Mesothelial cell of epicardium (in vitro differentiated cells): ENCODE measurements at places on chromosomes 12 and 14. TPM values are rescaled to one million over a fixed set of nuclear protein-coding genes. Genes with fewer than 3 reads are reported as not detected.

DNA sequence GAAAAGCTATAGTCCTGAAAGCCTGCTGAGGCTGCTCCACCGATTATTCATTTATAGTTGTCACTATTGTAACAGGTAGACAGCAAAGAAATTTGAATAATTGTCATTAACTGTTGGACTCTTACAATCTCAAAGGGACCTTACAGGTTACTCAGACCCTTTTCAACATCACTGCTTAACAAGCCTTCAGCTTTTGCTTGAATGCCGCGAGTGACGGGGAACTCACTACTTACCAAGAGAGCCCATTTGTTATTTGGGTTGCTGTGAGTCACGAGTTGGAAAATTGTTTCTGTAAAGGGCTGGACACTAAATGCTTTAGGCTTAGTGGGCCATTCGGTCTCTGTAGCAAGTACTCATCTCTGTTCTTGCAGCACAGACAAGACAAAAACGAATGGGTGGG, 5.9 kb upstream of the TUNAR start:
- DNase-seq, result no peak

DNA sequence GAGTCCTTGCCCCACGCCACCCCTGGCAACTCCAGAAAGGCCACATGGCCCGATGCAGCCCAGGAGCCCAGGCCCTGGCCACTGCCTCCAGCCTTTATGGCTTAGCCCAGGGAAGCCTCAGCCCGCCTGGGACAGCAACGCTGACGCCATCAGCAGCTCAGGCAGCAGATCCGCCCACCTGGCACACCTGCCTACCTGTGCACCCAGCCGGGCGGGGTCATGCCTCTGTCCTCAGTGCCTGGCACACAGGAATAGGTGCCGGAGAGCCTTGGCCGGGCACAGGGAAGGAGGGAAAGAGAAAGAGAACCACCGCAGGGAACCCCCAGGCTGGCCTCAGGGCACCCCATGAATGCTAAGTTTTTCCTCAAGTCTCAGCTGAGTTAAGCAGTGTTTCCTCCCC, 21.1 kb downstream of the BEGAIN start:
- DNase-seq, result no peak

Gene NUAK1
- total RNA-seq, result 23.4 to 27.0 TPM (median 25.1 TPM) in 3 replicates

- no peak for DNase-seq
Observed at GRCh38 chr14:68247676-68248268, 428.2 kb downstream of the RAD51B start.

Gene TC2N
- total RNA-seq, result 8.5 to 11.6 TPM (median 9.9 TPM) in 3 replicates

DNA sequence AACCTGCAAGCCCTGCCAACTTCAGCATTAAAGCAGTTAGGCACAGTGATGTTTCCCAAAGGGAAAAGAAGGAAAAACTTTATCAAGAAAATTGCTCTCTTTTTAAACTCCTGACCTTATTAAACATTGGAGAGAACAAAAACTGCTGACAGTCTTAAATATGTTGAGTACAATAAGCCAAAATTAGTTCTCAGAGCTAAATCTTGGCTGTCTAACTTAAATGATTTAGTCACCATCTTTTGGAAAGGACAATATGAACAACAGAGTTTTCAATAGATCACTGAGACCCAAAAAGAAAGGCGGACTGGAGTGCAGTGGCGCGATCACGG, 70.8 kb downstream of the DUSP6 start:
- no peak for DNase-seq

DNA sequence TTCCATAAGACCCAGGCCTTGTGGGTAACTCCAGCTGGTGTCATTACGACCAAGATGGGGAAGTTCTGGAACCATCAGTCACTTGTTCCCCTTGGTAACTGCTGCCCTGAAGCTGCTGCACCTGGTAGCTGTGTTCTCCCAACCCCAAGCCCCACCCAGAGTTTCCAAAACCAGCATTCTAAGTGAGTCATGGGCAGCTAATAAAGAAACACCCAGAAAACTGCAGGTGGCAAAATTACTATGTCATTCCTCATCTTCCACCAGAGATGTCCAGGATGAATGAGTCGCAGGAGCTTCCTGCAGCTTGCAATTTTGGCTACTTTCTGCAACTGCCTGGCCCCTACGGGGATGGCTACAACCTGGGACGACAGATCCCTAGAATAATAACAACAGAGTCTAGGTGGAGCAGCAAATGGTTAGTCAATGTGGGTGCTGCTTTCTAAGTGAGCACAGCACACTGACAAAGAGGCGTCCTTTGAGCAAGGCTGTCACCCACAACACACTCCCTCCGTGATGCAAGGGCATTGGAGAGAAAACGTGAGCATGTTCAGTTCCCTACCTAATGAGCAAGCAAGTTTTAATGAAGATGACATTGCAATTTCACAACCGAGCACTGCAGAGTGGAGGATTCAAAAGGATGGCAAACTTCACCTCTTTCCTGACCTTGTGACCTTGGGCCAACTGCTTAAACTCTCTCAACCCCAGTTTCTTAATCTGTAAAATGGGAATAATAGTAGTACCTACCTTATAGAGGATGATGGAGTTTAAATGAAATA, 301.4 kb upstream of the NOS1 start:
- no peak for DNase-seq
